Mesothelial cell of epicardium (in vitro differentiated cells): ENCODE measurements at places on chromosomes 16 and 17. TPM values are rescaled to one million over a fixed set of nuclear protein-coding genes. Genes with fewer than 3 reads are reported as not detected.

The CD300H gene
- total RNA-seq = not detected in 3 replicates

The HYDIN gene
- total RNA-seq = 0.42 to 1.2 TPM (median 0.72 TPM) in 3 replicates

The MEIOC gene
- 0.11 to 0.66 TPM (median 0.18 TPM) in 3 replicates for total RNA-seq

The CLEC3A gene
- total RNA-seq = not detected in 3 replicates

The ARHGDIG gene
- total RNA-seq = 3.6 to 4.8 TPM (median 4.7 TPM) in 3 replicates

The TP53TG3B gene
- total RNA-seq = not detected in 3 replicates

The SHBG gene
- total RNA-seq = 0.60 to 0.84 TPM (median 0.82 TPM) in 3 replicates

The CDRT15 gene
- total RNA-seq = not detected in 3 replicates

The ITGAL gene
- total RNA-seq = 0.45 TPM in 1 of 3 replicates, not detected in the others

The TNFSF13 gene
- 4.3 to 6.1 TPM (median 5.2 TPM) in 3 replicates for total RNA-seq
